ENCODE measurements at places on chromosomes 2 and 18. TPM values are rescaled to one million over a fixed set of nuclear protein-coding genes. Genes with fewer than 3 reads are reported as not detected.

The ACTG2 gene
- 40.8 TPM for total RNA-seq

The CPLX4 gene
- not detected for total RNA-seq

The MPP4 gene
- not detected for total RNA-seq

The MARCO gene
- 0.80 TPM for total RNA-seq

The ADAM23 gene
- 16.3 TPM for total RNA-seq

The TPO gene
- 1.2 TPM for total RNA-seq

The SMAD7 gene
- 3.7 TPM for total RNA-seq

The CNRIP1 gene
- total RNA-seq, result 1.6 TPM

The COL4A4 gene
- 0.24 TPM for total RNA-seq

The CERKL gene
- not detected for total RNA-seq

The ANKRD44 gene
- 6.8 TPM for total RNA-seq

The WDR54 gene
- total RNA-seq, result 4.3 TPM

The PLCD4 gene
- 5.7 TPM for total RNA-seq

The HOXD9 gene
- 1.1 TPM for total RNA-seq

The TMEM185B gene
- total RNA-seq, result 20.3 TPM

The FAM228A gene
- not detected for total RNA-seq

The SLC9A2 gene
- total RNA-seq, result 0.20 TPM

The TBC1D8 gene
- total RNA-seq, result 17.8 TPM

The CYP27A1 gene
- total RNA-seq, result 4.9 TPM

The OTX1 gene
- 1.8 TPM for total RNA-seq

The NFATC1 gene
- 1.8 TPM for total RNA-seq
